ENCODE measurements at places on chromosomes 5 and 9.

GRCh38 chr5:15073453-15073852 lies 201.9 kb upstream of the ANKH start:
- DNase-seq = no peak

DNA sequence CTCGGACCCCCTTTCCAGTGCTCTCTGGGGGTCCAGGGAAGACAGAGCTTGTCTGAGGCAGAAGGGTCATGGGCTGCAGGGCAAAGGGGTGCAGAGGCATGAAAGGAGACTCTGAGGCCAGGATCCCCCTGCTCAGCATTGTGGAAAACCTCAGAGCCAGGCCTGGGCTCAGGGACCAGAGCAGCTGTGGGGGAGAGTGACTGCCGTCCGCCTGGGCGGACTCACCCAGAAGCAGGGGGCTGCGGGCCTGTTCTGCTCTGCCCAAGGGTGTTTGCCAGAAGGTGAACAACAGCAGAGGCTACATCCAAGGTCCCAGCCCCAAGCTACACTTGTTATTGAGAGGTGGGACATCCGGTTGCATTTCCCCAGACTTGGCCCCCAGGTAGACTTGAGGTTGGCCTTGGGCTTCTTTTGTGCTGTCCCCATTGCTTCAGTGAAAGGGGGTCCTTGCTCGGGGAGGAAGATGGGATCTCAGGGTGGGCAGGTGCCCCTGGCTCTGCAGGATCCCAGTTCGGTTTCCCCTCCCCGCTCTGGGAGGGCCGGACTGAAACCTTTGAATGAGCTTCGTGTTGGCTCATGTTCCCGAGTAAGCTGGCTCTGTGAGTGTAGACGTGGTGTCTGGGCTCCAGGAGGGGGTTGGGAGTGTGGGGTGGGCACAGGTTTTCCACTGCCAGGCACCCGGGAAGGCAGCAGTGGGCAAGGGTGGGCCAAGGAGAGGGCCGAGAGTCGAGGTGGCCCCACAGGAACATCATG lies 92.1 kb downstream of the COL5A1 start:
- no peak for DNase-seq

DNA sequence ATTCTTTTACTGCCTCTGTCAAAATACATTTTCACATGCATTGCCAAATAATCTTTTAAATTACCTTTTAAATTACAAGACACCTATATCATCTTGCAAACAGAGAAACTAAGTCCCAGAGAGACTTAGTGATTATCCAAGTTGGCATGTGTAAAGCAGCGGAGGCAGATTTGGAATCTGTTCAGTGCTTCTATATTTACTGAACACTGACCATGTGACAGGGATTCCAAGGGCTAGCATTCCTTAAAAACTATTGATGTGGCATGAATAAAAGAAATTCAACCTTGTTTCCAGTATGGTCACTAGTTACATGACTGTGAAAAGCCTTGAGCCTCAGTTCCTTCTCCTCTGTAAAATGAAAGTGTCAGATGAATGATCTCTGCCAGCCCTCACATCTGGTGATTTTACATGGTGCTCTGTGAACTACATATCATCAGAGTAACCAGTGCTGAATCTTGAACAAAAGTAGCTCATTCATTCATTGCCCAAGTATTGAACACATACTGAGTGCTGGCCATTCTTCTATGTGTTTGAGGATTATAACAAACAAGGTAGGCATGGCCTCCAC lies 71.9 kb upstream of the PPP1R2B start:
- DNase-seq = no peak

- no peak for DNase-seq
Observed at GRCh38 chr5:161036296-161036695, 184.3 kb upstream of the ATP10B start.

- no peak for DNase-seq
Observed at GRCh38 chr5:65734921-65735320, 12.9 kb downstream of the NLN start.

DNA sequence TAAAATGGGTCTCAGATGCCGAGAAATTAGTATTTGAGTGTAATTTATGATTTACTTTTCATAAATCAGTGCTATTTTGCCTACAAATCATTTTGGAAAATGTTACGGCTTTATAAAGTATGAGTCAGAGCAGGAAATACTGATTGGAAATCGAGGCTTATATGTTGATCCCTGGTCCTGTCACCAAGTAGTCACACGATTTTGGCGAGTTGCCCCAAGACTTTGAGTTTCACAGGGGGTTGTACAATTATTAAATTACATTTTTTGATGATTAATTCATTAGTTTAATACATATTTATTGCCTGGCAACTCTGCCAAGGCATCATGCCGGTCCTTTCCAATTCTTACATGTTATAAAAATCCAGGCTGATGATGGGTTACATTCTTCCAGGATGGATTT lies 443.9 kb upstream of the KLF4 start:
- no peak for DNase-seq

DNA sequence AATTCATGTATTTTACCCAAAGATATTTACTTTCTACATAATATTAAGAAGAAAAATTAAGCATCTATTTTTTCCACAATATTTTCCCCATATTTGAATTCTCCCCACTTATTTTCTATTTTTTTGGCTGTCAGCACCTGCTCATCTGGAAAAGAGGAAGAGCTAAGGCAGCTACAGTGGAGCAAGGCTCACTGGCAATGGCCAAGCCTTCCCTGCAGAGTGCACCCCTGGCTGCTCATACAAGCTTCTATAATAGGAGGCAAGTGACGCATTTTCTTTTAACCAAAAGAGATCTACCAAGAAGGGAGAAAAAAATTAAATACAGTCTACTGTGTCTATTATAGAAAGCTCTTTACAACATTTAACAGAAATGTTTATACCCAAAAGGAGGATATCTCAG lies 72.5 kb downstream of the AUH start:
- DNase-seq = no peak

DNA sequence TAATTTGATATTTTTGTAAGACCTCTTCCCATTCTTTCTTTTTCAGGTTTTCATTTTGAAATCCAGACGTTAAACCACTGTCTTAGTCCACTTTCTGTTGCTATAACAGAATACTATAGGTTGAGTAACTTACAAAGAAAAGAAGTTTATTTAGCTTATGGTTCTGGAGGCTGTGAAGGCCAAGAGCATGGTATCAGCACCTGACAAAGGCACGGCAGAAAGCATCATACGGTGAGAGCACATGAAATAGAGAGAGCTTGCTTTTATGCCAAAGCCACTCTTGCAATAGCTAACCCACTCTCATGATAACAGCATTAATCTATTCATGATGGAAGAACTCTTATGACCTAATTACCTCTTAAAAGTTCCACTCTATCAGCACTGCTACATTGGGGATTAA lies 255.6 kb upstream of the PDE4D start:
- DNase-seq = no peak

DNA sequence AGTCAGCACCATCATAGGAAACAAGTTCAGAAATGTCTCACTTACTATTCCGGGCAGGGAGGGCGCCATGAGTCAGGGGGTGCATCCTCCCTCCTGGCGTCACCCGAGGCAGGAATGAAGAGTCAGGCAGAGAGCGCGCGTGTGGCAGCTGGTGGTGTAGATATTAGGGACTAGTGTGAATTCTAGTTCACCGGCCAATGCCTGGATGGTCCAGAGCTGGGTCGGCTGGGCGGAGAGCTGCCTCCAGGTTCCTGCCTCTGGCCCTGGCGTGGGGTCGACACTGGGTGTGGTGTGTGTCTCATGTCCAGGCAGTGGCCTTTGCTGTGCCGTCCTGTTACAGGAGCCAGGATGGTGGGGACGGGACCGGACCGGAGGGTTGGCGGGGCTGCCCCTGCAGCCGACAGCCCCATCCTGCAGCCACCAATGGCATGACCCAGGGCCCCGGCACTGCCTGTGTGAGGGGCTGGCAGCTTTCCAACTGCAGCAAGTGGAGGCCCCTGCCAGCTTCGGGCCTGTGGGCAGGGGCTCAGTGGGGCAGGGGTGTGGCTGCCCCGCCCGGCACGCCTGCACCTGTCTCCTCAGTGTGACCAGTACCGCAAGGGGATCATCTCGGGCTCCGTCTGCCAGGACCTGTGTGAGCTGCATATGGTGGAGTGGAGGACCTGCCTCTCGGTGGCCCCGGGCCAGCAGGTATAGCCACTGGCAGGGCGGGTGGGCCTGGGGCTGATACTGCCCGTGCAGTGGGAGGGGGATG lies 9.1 kb downstream of the DIPK1B start:
- DNase-seq = no peak

DNA sequence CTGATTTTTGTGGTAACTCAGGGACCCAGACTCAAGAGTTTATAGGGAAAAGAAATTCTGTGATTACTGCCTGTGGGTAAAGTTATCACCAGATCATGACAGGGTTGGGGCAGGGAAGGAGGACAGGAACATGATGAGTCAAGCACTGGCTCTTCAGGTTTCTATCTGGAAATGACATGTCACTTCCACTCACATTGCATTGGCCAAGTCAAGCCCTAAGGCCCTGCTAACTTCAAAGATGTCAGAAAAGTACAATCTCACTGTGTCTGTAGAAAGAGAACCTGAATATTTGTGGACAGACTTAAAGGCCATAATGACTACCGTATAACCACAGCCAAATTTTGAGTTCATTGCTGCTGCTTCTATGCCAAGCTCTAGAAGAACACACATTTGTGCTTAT lies 187.7 kb downstream of the TLE4 start:
- DNase-seq = no peak

GRCh38 chr9:113602126-113603047 lies 138.9 kb downstream of the RGS3 start:
- DNase-seq = no peak

- DNase-seq = no peak
Observed at GRCh38 chr9:5947912-5948311, 57.2 kb downstream of the MLANA start.

DNA sequence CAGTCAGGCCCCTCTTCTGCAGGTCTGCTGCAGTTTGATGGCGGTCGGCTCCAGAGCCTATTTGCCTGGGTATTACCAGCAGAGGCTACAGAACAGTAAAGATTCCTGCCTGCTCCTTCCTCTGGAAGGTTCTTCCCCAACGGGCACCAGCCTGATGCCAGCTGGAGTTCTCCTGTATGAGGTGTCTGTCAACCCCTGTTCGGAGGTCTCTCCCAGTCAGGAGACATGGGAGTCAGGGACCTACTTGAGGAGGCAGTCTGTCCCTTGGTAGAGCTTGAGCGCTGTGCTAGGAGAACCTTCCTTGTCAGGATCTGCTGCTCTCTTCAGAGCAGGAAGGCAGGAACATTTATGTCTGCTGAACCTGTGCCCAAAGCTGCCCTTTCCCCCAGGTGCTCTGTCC lies 138.4 kb upstream of the IQGAP2 start:
- DNase-seq = no peak

DNA sequence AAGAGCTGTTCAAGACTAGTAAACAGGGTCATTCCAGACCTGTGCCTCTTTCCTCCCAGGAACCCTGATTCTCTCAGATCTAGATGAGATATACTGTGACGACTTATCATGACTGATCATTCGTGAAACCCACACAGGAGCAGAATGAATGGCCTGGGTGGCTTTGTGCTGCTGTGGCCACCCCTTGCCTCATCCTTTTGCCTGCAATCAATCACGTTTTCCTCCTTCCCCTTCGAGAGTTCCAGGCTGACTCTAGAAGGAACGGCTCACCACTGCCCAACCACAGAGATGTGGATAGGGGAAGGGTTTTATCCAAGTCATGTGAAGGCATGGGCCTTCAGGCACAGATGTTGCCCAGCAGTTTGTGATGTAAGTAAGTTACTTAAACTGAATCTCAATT lies 5.8 kb downstream of the ANXA6 start:
- no peak for DNase-seq

DNA sequence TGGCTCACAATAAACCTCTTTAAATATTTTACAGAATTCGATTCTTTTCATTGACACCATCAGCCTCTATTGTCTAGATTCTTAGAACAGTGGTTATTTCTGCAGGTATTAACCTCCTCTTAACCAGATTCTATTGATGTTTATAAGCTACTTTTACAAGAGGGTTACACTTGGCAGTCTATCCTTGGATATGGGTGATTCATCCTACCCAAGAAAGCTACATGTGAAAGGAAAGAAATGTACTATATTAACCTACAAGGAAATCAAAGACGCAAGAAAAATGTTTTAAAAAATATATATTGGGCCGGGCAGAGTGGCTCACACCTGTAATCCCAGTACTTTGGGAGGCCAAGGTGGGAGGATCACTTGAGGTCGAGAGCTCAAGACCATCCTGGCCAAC lies 16.7 kb downstream of the SLC25A25 start:
- no peak for DNase-seq

GRCh38 chr9:120974921-120975320 lies 48.3 kb upstream of the TRAF1 start:
- no peak for DNase-seq

GRCh38 chr9:89808076-89808755 lies 203.4 kb downstream of the GADD45G start:
- no peak for DNase-seq

- no peak for DNase-seq
Observed at GRCh38 chr5:36436306-36436705, 134.6 kb upstream of the RANBP3L start.

Measured in amniotic stem cell (primary cell).